ENCODE measurements at places on chromosomes 13 and 19.

GRCh38 chr13:89783221-89783755 is 1564.2 kb upstream of the MIR17HG start:
- no peak for DNase-seq

- no peak for DNase-seq
These were observed 2.1 kb upstream of the MISP3 start for GRCh38 chr19:14070268-14071050.

- DNase-seq = no peak
These were observed 50.2 kb downstream of the LACC1 start for GRCh38 chr13:43929947-43930346.

- no peak for DNase-seq
These were observed 11.6 kb upstream of the CACNG7 start for GRCh38 chr19:53897459-53897858.

DNA sequence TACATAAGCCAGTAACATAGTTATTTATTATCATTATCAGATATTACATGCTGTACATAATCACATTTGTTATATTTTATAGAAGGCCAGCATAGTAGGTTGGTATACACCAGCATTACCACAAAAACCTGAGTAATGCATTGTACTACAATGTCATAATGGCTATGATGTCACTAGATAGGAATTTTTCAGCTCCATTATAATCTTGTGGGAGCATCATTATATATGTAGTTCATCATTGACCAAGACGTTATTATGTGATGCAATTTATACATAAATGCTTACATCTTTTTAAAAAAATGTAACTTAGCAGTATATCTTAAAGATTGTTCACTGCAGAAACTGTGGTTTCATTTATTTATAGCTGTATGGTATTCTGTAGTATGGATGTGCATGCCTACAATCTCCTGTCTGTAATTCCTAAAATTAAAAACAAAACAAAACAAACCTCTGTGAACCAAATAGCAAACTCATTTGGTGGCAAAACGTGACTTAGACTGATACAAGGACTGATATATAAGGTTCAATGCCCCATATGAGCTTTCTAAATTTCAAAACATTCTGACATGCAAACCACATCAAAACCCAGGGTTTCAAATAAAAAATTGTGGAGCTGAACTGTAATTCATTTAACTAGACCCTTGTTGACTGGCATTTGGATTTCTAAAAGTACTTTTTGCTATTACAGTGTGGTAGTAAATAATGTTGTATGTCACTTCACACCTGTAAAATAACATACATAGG is 250.9 kb downstream of the DLEU7 start:
- DNase-seq = peak; percentile 86

DNA sequence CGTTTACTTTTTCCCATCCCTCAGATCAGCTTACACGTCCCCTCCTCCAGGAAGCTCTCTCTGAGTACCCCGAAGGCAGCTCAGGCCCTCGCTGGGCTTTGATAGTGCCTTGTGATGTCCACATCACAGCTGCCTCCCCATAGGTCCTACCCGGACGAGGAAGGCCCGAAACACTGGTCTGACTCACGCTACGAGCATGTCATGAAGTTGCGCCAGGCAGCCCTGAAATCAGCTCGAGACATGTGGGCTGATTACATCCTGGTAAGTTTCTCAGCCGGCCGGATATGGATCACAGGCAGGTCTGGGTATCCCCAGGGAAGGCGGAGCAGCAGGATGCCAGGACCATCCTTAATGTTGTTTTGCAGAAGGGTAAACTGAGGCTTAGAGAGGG is 4.8 kb downstream of the COLGALT1 start:
- DNase-seq = peak; percentile 89

DNA sequence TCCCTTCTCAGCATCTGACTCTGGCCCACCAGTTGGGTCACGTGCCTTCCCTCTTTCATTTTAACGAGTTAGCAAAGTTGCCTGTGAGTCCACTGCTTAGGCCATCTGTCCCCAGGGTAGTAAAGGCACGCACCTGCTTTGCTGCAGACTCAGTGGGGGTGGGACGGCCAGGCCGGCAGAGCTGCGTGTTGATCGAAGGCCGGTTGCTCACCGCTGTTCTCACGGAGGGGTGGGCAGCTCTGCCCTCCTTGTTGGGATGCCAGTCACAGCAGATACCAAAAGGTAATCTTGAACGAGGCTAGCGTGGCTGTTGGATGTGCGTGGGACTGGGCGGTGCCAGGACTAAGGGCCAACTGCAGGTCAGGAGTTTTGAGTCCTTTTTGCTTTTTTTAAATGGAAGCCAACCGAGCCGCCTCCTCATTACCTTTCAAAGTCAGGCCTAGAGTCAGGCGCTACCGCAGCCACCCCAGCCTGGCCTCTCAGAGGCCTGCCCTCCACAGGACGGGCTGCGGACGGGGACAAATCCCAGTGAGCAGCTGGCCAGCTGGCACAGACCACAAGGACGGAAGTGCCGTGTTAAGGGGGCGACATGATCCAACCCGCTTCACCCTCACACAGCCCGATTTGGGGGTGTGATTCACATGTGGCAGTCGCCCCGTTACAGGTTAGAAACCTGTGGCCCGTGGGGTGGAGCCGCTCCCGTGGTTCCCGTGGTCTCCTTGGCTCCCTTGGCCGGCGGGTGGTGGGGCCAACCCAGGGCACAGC is 20.6 kb downstream of the ADPRHL1 start:
- no peak for DNase-seq

DNA sequence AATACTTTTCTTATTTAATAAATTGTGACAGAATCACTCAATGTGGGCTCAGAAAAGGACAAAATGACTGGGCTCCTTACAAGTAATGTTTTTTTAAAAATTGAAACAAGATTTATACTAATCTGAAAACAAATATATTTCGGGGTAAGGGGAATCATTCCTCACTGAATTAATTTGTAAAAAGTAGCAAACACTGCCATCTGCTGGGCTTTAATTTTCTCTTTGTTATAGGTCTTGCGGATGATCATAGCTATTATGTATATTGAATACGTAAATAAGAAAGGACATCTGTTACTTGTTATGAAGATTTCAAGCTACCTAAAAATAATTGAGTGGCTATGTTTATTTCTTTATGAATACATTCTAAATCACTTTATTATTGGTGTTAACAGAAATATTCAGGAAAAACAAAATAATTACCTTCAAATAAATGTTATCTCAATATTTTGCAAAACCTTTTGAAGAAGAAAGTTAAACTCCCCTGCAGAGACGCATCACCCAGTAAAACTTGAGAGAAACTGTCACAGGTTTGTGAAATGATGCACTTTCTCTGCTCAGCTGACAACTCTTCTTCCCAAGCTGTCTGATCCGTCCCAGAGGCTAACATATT is 17.8 kb upstream of the ENOX1 start:
- peak; percentile 88 for DNase-seq

GRCh38 chr13:85492283-85492682 is 306.9 kb downstream of the SLITRK6 start:
- no peak for DNase-seq

DNA sequence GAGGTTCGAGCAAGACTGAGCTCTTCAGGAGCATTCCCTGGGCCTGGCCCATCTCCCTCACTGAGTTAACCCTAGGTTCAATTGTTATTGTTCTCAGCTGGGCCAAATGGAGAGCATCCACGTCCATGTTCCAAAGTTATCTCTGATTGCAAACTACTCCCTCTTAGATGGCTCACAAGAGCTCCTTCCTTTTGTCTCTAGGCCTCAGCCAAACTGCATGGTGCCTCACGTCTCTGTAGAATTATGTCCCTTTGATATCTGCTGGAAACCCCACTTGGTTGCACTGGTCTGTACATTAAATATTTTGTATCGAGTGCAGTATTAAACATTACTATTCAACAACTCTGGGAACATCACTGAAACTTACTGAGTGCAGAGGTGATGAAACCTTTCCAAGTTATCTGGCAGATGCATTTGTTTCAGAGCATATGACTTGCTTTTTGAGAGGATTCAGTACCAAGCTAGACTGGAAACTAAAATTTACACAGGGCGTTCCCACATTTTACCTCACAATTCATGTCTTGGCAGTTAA is 38.1 kb downstream of the DOCK9 start:
- no peak for DNase-seq

DNA sequence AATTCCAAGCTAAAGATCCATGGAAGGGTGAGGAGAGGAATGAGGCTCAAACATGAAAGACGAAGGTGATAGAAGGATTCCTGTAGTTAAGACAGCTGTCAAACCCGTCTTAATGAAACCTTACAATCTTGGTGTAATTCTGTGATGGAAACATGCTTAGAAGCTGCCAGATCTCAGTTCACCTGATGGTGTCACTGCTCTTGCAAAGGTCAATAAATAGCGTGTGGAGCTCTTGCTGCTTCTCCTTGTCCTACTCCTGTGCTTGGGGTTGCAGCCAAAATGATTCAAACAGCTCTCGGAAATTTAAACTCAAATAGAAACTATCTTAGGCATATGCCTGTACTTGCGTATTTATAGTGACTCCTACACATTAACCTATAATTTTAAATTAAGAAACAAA is 1705.0 kb downstream of the OLFM4 start:
- no peak for DNase-seq

GRCh38 chr13:74464670-74465069 is 330.5 kb upstream of the KLF12 start:
- DNase-seq = peak; percentile 12

DNA sequence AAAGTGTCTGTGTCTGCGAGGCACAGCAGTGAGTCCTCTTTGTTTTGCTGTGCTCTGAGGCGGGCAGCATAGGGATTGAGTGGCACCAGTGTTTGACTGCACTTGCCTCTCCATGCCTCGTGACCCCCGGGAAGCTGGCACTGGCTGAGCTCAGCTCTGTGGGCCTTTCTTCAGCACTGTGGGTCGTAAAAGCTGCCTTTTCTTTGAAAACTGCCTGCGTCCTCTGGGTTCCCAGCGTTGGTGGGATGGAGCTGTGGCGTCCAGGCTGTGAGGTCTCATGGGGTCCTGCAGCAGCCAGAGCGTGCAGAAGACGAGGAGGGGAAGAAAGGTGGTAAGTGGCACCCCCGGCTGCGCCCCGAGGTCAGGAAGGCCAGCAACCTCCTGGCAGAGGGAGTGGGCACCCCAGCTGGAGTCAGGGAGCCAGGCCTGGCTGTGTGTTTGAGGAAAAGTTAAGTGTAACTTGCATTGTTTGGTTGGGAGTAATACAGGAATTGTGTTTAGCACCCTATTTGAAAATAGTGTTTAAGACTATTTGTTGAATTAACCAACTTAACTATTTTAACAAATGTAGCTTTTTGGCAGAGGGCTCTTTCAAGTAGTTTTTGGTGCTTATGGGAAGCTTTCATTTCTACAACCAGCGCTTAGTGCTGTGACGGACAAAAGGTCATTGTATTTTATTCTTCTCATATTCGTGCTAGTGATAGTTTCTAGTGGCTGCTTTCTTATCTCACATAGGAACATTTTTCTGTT is 79.3 kb upstream of the TEX29 start:
- no peak for DNase-seq

GRCh38 chr13:80550971-80551441 is 210.1 kb upstream of the SPRY2 start:
- no peak for DNase-seq

GRCh38 chr13:44713788-44714469 is 137.8 kb upstream of the TSC22D1 start:
- peak; percentile 96 for DNase-seq

- no peak for DNase-seq
These were observed at the start of gene LYPD4 for GRCh38 chr19:41844601-41845000. Gene LYPD4, minus strand, starts transcription at chr19:41844683. Its CDS starts 5,398 bp downstream, at chr19:41839285.

DNA sequence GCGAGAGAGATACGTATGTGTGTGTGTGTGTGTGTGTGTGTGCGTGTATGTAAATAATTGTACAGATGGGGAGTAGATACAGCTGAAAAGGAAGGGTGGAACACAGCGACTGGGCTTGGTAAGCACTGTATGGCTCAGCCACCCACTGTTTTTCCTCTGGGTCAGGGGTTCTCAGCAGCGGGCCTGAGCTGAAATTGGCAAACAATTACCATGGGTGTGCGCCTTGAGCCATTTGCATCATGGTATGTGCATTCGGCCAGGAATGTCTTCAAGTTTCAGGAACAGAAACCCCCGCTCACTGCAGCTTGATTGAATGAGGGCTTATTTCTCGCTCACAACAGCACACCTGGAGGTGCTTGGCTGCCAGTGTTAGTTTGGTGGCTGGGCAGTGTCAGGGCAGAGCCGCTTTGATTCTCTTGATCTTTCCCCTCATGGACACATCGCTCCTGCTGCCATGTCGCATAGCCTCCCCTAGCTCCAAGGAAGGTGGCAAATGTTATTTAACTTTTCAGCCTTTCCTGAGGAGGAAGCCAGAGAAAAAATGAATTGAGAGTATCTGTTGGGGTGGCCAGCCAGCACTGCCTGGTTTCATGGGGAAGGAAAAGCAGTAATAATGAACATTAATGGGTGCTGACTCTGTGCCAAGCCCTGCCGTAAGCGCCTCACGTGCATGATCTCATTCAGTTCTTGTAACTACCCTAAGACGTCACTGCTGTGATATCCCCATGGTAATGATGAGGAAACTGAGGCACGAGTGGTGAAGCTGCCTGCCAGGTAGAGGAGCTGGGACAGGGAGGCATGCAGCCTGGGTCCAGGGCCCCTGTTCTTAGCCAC is 126.9 kb downstream of the SIPA1L3 start:
- peak; percentile 71 for DNase-seq

DNA sequence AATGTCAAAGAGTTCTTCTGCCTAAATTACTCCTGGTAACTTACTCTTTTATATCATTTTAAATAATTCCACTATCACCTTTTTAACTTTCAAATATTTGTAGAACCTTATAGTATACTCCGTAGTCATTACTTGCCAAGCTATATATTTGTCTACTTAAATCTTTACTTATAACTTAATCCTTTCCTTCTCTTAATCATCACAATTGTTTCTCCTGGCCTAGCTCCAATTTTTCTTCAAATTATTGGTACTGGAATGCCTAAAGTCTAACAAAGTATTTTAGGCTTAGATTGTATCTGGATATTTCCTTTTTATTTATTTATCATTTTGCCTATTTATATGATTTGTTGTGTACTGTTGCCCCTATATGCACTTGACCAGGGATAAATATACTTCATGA is 109.5 kb downstream of the MZT1 start:
- DNase-seq = no peak

- peak; percentile 82 for DNase-seq
These were observed 57.8 kb downstream of the MBNL2 start for GRCh38 chr13:97279913-97280312.

- peak; percentile 89 for DNase-seq
These were observed 26.4 kb upstream of the TPT1 start for GRCh38 chr13:45367358-45367757.

GRCh38 chr13:56317841-56318240 is 822.9 kb upstream of the PRR20A start:
- DNase-seq = no peak

GRCh38 chr13:76711550-76712182 is 174.5 kb downstream of the KCTD12 start:
- peak; percentile 93 for DNase-seq

- DNase-seq = no peak
These were observed 11.0 kb downstream of the IFNL1 start for GRCh38 chr19:39307046-39307821.

DNA sequence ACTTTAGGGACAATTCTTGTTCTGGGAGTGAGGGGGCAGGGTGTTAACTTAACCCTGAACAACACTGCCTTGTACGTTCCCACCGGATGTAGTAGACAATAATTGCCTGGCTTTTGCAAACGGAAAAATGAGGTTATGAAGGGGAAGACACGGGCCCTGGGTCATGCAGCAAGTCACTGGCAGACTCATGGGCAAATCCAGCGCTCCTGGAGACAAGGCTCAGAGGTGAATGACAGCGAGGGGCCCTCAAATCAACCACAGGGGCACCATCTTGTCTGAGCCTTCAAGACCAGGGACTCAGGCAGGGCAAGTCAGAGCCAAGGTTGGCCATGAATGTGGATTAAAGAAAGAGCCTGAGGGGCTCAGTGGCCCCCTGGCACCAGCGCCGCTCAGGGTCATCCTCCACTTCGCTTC is 2.8 kb downstream of the RASA3 start:
- no peak for DNase-seq

All from astrocyte of the spinal cord (primary cell).